Activated CD4-positive, CD25-positive, alpha-beta regulatory T cell treated with anti-CD3 and anti-CD28 coated beads, Interleukin-2, amount 50 U/mL, for 24 hours (primary cell): ENCODE measurements at places on chromosomes 2 and 18.

- ATAC-seq: no peak
Measured at GRCh38 chr2:150610670-150611279, 123.3 kb upstream of the RND3 start.

- no peak for ATAC-seq
Measured at GRCh38 chr2:171004833-171005232, 75.8 kb downstream of the GORASP2 start.

- ATAC-seq: no peak
Measured at GRCh38 chr18:61741881-61742454, 150.8 kb downstream of the RNF152 start.

GRCh38 chr2:224347176-224348051, 54.5 kb downstream of the FAM124B start:
- ATAC-seq: no peak

- ATAC-seq: no peak
Measured at GRCh38 chr2:162215162-162215561, 28.1 kb downstream of the FAP start.

- ATAC-seq: no peak
Measured at GRCh38 chr18:2969695-2970094, 43.2 kb downstream of the LPIN2 start.

- ATAC-seq: no peak
Measured at GRCh38 chr2:234548695-234549420, 52.0 kb upstream of the ARL4C start.

- ATAC-seq: no peak
Measured at GRCh38 chr18:35635170-35635569, 53.6 kb downstream of the GALNT1 start.

GRCh38 chr2:172742931-172743540, 7.4 kb downstream of the RAPGEF4 start:
- no peak for ATAC-seq

GRCh38 chr2:239897596-239898235, 127.4 kb downstream of the NDUFA10 start:
- ATAC-seq: no peak

- peak; percentile 21 for ATAC-seq
Measured at GRCh38 chr2:186695081-186695756, 1.4 kb downstream of the FAM171B start.

- no peak for ATAC-seq
Measured at GRCh38 chr2:107776362-107776761, 50.3 kb upstream of the RGPD4 start.

DNA sequence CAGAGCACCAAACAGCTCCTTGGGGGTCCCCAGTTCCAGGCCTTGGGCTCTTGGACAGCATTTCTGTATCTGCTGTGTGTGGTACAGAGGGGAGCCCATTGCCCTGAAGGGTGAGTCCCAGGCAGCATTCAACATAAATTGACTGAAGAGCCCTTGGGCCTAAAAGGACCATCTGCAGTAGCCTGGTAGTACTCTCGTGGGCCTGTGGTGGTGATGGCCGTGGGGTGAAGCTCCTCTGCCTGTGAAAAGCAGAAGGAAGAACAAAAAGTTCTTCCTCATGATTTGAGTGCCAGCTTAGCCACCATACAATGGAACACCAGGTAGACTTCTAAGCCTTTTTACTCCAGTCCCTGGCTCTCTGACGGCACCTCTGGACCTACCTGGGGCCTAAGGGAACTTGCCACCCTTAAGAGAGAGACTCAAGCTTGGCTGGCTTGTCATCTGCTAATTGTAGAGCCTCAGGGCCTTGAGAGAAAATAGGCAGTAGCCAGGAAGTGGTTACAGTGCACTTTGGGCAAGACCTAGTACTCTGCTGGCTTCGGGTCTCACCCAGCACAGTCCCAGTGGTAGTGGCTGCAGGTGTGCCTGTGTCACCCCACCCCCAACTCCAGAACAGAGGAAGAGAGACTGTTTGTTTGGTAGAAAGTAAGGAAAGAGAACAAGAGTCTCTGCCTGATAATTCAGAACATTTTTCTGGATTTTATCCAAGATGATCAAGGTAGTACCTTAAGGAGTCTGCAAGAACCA, 84.6 kb upstream of the CERS6 start:
- ATAC-seq: peak; percentile 24
